ENCODE measurements at places on chromosomes 5 and 9. TPM values are rescaled to one million over a fixed set of nuclear protein-coding genes. Genes with fewer than 3 reads are reported as not detected.

The SARDH gene
- 12.0 TPM for polyA plus RNA-seq

The RANBP3L gene
- 8.7 TPM for polyA plus RNA-seq

The NR2F1 gene
- 22.8 TPM for polyA plus RNA-seq

- DNase-seq = no peak
Observed at GRCh38 chr5:163563112-163563511, 57.7 kb downstream of the MAT2B start.

GRCh38 chr5:72598401-72599064, 91.3 kb upstream of the ZNF366 start:
- DNase-seq = no peak

- peak; percentile 72 for DNase-seq
Observed at GRCh38 chr9:82961504-82962125, 101.3 kb downstream of the RASEF start.

GRCh38 chr9:129702589-129703520, 37.4 kb downstream of the PRRX2 start:
- DNase-seq = no peak

- DNase-seq = peak; percentile 64
Observed at GRCh38 chr9:17135295-17136160, 688 bp downstream of the CNTLN start.

GRCh38 chr5:172488221-172488620, 33.9 kb upstream of the SH3PXD2B start:
- no peak for DNase-seq

GRCh38 chr9:96566498-96567202, 53.0 kb downstream of the CDC14B start:
- DNase-seq = peak; percentile 84

Measured in kidney (tissue), 22 donors.